ENCODE measurements at places on chromosomes 11 and 22.

- DNase-seq = no peak
Measured at GRCh38 chr22:33166206-33166605, 108.0 kb upstream of the SYN3 start.

DNA sequence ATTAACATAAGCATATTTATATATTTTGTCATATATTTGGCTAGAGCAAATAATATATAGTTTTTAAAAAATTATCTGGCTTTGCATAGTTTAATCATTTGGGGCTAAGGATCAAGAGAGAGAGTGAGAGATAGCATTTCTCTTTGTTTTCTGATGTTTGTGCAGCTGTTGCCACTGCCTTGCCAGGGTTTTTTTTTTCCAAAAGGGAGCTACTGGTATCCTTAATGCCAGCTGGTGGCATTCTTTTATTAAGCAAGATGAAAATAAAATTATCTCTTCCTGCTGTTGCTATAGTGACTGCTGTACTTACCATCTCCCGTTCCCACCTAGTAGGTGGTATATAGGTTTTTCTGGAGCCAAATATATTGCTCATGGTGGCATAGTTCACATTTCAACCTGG is 793.3 kb upstream of the ARHGAP42 start:
- no peak for DNase-seq

DNA sequence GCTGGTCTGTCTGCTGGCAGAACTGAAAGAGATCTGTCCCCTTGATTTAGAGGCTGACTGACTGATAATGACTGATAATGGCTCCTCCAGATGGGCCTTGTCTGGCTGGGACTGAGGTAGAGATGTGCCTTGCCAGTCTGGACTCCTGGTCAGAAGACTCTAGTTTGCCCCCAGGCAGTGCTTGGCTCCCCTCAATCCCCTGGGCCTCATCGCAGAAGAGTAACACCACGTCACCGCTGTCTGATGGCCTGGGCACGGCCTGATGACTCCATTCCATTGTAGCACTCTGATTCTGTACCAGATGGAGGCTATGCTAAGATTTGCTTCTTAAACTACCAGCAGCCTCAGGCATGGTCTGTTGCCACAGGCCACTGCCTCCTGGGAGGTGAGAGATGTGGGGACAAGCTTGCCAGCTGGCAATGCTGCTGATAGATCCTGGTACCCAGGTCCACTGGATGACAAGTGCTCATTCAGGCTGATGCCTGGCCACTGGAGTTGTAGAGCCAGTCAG is 19.1 kb downstream of the CYB5R2 start:
- DNase-seq = no peak

DNA sequence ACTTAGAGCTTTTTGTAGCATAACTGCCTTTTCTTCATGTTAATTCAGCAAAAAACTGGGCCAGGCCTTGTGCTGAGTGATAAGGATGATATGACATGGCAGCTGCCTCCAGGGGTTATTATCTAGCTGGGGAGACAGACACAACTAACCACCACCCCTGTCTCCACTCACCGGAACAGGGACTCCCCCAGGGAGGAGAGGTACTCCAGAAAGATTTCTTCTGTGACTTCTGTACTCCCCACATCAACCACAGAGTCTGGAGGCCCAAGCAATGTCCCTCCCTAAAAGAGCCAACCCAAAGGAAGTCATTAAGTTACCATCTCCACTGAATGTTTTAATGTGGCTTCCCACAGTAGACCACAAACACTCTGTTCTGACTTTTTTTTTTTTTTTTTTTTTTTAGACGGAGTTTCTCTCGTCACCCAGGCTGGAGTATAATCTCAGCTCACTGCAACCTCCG is 14.3 kb upstream of the PMM1 start:
- DNase-seq = no peak

DNA sequence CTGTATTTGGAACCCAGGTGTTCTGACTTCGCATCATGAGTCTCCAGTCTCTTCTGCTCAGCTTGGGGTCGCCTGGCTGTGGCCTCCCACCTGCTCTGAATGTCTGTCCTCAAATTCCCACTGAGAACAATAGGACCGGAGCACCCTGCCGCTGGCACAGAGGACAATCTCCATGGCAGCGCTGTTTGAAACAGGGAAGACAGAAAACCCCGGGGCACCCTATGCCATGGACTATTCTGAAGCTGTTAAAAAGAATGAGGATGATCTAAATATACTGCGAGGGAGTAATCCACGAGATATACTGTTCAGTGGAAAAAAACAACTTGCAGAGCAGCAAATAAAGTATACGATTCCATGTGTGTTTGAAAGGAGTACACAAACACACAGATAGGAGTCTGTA is 415.6 kb upstream of the NARS2 start:
- DNase-seq = no peak

DNA sequence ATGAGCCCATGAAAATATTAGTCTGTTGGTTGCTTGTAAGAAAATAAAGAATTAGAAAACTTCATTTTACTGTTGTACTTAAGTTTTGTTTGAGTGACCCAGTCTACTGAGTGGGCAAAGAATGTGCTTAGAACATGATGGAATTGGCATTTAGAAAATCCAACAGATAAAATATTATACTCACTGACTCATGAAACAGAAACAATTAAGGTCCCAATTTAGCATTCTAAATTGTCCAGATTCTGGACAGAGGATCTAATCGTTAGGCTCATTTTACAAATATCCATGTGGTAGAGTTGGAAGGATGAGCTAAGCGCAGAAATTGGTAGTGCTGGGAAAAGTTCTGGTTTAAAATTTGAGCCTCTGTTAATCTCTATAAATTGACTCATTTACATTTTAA is 45.4 kb downstream of the METTL15 start:
- DNase-seq = no peak

DNA sequence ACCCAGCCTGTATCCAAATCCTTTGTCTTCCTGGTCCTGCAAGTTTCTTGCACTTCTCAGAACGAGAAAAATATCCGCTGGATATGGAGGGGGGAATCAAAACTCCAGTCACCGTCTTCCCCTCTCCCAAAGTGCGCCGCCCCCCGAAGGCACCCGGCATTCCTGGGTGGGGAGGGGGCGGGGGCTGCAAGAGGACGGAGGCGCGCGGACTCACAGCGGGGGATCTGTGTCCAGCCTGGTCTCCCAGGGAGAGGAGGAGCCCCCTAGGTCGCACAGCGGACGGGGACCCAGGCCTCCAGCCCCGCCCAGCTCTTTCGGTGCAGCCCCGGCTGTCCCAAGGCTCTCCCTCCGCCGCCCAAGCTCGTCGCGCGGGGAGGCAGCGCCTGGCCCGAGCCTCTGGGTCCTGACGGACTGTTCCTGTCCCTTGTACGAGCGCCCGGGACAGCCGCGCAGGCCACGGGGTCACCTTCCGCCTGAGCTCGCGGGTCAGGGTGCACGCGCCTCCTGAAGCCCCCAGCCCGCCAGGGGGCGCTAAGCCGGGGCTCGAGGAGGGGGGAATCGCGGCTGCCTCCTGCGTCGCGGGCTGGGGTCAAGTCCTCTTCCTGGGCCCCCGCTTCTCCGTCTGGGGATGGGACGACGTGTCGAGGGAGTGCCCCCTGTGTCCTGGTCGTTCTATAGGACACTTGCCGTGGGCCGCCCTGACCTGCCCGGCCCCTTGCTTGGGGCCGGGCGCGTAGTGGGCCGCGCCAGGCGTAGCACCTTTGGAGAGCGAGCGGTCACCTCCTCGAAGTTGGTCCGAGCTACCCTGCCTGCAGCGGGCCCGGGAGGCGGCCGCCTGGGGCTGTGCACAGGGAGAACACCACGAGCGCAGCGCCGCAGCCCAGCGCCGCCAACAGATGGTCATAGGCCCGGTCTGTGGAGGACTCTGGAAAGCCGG is 2.4 kb upstream of the WNT11 start:
- DNase-seq = no peak

GRCh38 chr22:30170129-30170528 is 76.4 kb downstream of the LIF start:
- DNase-seq = no peak

DNA sequence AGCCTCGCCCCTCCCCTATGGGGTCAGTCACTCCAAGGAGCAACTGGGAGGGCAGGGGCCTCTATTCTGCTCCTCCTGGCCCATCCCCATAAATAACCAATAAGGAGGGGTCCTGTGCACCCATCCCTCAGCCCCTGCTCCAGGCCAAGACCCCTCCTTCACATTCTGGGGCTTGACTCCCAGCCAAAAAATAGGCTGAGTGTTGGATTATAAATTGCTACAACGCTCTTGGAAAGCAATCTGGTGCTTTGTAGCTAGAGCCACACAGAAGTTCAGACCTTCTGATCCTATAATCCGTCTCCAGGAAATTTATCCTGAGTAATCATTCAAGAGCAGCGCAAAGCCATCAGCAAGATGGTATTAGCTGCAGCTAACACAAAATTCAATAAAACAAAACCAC is 42.5 kb downstream of the ABCC8 start:
- DNase-seq = no peak

DNA sequence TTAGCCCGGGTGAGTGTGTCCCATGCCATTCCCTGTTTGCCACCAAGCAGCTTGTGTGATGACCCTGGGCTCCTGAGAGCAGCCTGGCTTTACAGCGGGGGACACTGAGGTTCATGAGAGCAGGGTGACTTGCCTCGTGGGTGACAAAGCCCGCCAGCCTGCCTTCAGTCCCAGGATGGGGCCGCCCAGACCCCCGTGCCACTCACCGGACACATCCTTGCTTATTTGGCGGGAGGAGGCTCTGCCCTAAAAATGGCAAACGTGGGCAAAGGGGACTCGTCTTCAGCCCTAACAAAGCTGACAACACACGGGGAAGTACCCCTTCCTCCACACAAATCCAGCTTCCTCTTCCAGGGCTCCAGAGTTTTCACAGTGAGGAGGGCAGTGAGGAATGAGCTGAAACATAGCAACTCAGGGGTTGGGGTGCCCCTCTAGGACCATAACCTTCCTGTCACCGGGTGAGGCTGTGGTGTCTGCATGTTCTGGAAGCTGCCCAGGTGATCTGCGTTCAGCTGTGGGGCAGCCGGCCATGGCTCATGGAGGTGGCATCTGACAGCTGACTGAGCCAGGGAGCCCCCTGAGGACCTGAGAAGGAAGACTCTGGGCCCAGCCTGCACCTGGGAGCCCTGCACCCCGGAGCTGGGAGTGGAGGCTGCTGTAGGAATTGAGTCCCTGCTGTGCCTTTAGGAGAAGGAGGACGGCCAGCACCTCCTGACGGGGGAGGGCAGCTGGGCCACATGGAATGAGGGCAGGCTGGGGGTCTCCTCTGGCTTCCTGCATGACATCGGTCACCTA is 16.7 kb downstream of the RIBC2 start:
- no peak for DNase-seq

- peak; percentile 50 for DNase-seq
Measured at GRCh38 chr22:22687638-22688500, 43.5 kb downstream of the GGTLC2 start.

GRCh38 chr22:44075670-44076069 is 51.6 kb downstream of the PARVB start:
- no peak for DNase-seq

DNA sequence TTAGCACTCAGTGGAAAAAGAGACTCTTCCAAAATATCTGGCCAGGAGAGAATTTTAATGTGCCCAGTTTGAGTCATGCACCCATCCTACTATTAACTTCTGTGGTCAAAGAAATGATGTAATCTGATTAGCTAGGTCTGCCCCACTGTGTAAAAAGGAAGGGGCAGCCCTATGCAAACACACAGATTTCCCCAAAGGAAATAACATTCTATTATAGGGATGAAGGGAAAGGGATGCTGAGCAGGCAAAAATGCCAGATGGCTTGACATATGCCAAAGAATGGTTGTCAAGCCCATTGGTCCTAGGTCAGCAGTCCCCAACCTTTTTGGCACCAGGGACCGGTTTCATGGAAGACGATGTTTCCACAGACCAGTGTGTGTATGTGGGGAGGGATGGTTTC is 43.3 kb upstream of the PAK1 start:
- DNase-seq = no peak

DNA sequence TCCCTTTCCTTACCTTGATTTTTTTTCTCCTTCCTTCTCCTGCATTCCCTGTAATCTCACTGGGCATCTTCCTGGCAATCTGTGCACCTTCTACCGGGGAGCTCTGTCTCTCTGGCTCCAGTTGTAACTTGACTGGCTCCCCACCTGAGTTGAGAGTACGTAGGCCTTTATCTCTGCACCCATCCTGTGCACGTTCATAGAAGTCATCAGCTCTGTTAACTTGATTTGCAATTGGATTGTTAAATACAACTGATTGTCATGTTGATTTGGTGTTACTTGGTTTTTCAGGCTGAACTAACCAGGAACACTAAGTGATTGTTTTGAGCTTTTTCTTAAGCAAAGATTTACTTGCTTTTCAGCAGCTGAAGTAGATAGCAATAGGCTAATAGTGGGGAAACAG is 11.8 kb downstream of the SWAP70 start:
- DNase-seq = no peak

DNA sequence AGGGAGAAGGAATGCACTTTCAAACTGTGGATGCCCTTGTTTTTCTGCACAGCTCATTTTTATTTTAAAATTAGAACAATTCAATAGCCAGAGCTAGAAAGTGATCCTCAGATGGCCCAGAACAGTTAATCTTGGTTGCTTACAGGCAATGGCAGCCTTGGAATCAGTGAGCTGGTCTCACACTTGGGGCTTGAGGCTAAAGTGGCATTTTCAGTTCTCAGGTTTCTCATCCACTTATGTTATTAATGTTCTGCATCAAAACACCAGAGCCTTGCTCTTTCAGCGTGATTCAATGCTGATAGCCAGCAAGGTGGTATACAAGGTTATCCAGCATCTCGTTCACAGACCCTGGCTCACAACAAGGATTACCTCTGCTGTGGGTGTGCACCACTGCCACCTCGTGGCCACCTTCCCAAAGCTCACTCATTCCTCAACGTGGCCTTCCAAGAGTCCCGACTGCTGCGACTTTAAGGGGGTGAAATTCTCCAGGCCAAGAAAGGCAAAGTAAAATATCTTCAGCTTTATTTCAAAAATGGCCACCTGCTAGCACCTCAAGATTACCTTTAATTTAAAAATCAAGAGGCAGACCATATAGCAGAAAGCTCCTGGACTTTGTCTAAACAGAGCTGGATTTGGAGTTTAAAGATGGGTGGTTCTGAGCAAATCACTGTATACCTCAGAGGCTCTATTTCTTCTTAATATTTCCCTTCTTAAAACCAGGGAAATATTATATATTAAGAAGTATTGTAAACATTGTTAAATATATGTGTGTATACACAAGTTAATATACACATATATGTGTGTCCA is 34.2 kb upstream of the FSHB start:
- DNase-seq = peak; percentile 57

GRCh38 chr11:102197670-102198139 is 87.5 kb downstream of the YAP1 start:
- DNase-seq = no peak

- no peak for DNase-seq
Measured at GRCh38 chr11:109209572-109209971, 212.4 kb upstream of the C11orf87 start.

- DNase-seq = no peak
Measured at GRCh38 chr22:45531441-45532234, 29.0 kb downstream of the FBLN1 start.

GRCh38 chr11:64006398-64006797 is 20.2 kb downstream of the OTUB1 start:
- DNase-seq = no peak

- peak; percentile 15 for DNase-seq
Measured at GRCh38 chr11:8871962-8872361, 39.0 kb upstream of the AKIP1 start.
